ENCODE measurements at places on chromosomes 11 and 22.

GRCh38 chr11:110000850-110001249, 92.3 kb upstream of the ZC3H12C start:
- peak overlapping the region; percentile 74 for H3K27ac ChIP-seq
- peaks cover 38% of the 10 kb centered on the region for H3K4me1 ChIP-seq
- H3K36me3 ChIP-seq = no peaks in the 10 kb centered on the region

DNA sequence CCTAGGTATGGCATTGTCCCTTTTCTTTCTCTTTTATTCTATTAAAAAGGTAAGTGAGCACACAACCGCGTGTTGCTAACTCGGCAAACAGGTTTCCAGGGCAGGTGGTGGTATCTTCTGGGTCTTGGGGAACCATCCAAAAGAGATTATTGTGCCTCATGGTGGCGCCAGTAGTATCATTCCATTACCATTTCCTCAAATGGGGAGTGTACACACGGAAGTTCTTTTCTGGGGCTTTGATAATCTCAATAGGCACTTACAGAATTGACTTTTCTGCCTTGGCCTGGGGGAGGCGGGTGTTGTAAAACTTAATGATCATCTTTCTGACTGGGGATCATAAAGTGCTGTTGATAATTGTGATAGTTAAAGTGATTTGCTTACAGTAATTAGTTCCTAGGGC, 234.1 kb downstream of the KIRREL3 start:
- H3K27ac ChIP-seq = no peak overlapping the region
- H3K4me1 ChIP-seq = no peaks in the 10 kb centered on the region
- H3K27me3 ChIP-seq = no peaks in the 10 kb centered on the region
- H3K36me3 ChIP-seq = no peaks in the 10 kb centered on the region
- H3K4me3 ChIP-seq = no peak overlapping the region

- H3K36me3 ChIP-seq = no peaks in the 10 kb centered on the region
- ATAC-seq = peak; percentile 68
Observed at GRCh38 chr22:46006379-46007002, 29.5 kb upstream of the WNT7B start.

DNA sequence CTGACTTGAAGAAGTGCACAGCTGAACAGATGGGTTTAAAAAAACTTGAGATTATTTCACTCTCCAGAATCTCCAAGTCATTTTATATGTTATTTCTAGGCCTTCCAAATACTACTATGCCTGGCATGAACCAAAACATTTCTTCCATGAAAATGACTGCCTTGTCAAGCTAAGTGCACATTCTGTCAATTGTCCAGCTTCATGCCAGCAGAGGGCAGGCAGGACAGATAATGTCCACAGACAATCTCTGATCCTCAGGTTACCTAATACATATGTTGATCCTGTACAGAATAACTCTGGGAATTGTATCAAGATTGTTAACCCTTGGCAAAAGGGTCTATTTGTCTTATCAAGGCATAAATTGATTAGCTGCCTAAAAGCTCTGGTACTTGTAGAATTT, 229.5 kb downstream of the AASDHPPT start:
- no peaks in the 10 kb centered on the region for H3K27me3 ChIP-seq
- ATAC-seq = no peak
- H3K27ac ChIP-seq = no peak overlapping the region
- H3K36me3 ChIP-seq = no peaks in the 10 kb centered on the region

DNA sequence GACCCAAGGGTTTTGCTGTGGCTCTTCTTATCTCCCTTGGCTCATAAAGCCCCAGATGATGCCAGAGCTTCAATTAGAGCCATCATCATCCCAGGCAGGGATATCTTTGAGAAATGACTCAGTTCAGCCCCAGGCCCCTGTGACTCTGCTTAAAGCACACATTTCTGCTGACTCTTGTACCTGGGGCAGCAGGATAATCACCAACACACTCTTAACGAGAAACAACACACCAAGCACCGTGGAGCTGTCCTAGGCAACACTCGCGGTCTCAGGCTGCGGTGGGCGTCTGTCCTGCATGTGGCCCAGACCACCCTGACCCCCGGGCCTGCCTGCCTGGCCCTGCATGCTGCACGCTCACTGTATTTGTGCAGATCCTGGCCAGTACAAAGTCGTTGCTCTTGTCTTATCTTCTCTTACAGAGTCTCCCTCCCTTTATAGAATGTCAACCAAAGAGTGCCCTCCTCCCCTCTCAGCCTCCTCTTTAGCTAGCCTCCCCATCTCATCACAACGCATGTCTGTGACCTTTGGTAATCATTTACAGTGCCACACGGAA, 114.2 kb upstream of the PARVA start:
- no peaks in the 10 kb centered on the region for H3K4me1 ChIP-seq
- H3K27me3 ChIP-seq = no peaks in the 10 kb centered on the region

GRCh38 chr11:96341211-96342013, 1.6 kb downstream of the MAML2 start:
- peak; percentile 36 for ATAC-seq
- peaks cover 11% of the 10 kb centered on the region for H3K4me1 ChIP-seq
- H3K27me3 ChIP-seq = no peaks in the 10 kb centered on the region
- H3K27ac ChIP-seq = peak overlapping the region; percentile 90
- H3K4me3 ChIP-seq = peak overlapping the region; percentile 62

- no peak overlapping the region for H3K4me3 ChIP-seq
- H3K27ac ChIP-seq = no peak overlapping the region
- H3K4me1 ChIP-seq = no peaks in the 10 kb centered on the region
- no peaks in the 10 kb centered on the region for H3K36me3 ChIP-seq
- peaks cover 4% of the 10 kb centered on the region for H3K27me3 ChIP-seq
Observed at GRCh38 chr22:48089601-48090331, 1327.3 kb downstream of the TBC1D22A start.

GRCh38 chr11:85718126-85718943, 32.3 kb upstream of the CCDC89 start:
- H3K27ac ChIP-seq = peak overlapping the region; percentile 22
- H3K27me3 ChIP-seq = no peaks in the 10 kb centered on the region
- no peak overlapping the region for H3K4me3 ChIP-seq
- H3K36me3 ChIP-seq = no peaks in the 10 kb centered on the region

- peak overlapping the region; percentile 17 for H3K27ac ChIP-seq
- H3K4me3 ChIP-seq = no peak overlapping the region
- H3K36me3 ChIP-seq = peaks cover 37% of the 10 kb centered on the region
- H3K4me1 ChIP-seq = peaks cover 11% of the 10 kb centered on the region
- no peaks in the 10 kb centered on the region for H3K27me3 ChIP-seq
Observed at GRCh38 chr22:45235101-45235777, 5.5 kb downstream of the KIAA0930 start.

All from gastroesophageal sphincter (tissue), 4 donors.